Stimulated activated naive CD4-positive, alpha-beta T cell treated with Interleukin-2 at 50 U/mL for 16 hours (primary cell): ENCODE measurements at places on chromosomes 16 and 17.

GRCh38 chr16:65964752-65965151, 401.7 kb upstream of the CDH5 start:
- DNase-seq = no peak

GRCh38 chr17:4417129-4417667, 16.5 kb upstream of the SPNS3 start:
- no peak for DNase-seq

DNA sequence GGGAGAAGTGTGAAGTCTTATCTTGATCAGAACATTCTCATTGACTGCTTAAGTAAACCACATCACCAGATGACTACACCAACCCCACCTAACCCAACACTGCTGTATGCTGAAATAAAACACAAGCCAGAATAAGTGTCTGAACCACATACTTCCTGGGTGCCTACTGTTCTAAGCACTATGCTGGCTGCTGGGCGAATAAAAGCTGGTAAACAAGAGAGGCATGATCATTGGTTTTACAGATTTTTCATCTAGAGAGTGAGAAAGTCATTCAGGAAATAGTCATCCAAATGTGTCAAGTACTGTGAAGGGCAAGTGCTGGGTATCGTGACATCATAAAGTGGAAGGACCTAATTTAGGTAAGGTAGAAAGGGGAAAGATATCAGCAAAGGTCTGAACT, 199.0 kb upstream of the SOX9 start:
- no peak for DNase-seq

DNA sequence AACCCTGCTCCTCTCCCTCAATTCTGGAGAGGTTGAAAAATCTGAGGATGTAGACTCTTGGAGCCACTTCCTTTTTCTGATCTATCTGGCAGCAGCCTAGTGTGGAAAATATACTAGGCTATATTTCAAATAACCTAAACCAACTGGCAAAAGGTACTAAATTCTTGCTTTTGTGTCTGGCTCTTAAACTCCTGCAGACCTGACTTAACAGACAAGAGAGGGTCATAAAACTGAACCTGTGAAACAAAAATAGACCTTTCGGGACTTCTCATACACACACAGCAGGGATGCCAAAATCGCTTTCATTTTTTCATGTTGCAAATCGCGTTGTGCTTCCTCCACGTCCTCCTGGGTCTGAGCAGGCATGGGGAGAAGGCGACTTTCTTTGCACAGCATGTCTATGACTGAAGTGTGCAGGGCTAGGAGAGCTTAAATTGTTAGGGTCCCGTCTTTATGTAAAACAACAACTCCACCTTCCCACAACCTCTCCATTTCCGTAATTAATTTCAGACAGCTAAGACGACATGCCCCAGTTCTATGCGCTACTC, 520.7 kb upstream of the PSMD7 start:
- no peak for DNase-seq

DNA sequence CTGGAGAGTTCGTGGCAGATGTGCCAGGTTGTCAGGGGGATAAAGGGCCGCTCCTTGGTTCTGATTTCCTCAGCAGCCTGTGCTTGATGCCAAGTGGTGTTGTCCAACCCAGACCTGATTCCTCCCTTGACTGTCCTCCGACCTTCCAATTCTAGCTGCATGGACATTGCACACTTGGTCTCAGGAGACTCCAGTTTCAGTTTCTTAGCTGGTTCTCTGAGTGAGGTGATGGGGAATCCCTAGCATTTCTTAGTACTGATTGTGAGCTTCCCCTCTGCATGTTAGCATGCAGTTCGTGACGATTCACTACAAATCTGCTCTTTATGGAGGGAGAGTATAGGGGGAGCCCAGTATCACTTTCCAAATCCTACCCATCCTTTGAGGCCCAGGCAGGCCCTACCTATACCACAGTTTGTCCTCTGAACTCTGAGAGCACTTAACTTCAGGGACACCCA, 12.4 kb upstream of the CCR7 start:
- DNase-seq = no peak
